ENCODE measurements at places on chromosomes 3 and 15.

DNA sequence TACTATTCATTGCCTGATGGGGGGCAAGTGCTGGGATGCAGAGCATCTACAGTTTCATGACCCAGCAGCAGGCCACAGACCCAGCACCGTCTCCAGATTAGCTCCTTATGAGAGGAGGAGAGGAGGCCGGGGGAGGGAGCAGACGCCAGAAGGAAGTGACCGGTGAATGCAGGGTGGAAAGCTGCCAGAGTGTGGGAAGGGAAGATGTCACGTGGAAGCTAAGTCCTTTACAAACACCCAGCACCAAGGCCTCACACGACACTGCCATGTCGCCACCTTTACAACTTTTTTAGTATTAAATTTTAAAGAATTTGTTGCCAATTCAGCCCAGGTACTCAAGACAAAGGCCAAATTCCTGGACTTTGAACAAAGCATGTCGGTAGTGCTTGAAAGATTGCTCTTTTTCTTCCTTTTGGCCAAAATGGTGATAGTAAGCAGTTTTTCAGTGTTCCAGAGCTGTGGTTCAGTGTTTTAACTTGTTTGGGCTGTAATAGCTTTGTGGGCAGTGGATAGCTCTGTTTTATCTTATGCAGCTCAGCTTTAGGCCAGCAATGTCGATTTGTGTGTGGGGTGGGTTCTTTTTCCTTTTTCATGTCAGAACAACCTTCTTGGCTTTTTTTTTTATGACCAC is 58.2 kb downstream of the ZBTB38 start:
- DNase-seq: no peak

GRCh38 chr3:61983479-61983878 is 389.9 kb downstream of the FEZF2 start:
- DNase-seq: no peak

GRCh38 chr3:185082149-185082548 is 70.7 kb downstream of the C3orf70 start:
- DNase-seq: no peak

GRCh38 chr3:66538390-66538789 is 37.6 kb upstream of the LRIG1 start:
- DNase-seq: no peak

GRCh38 chr3:122977746-122978466 is 49.7 kb downstream of the SEMA5B start:
- DNase-seq: peak; percentile 91

GRCh38 chr3:84125760-84126159 is 833.0 kb upstream of the CADM2 start:
- DNase-seq: no peak

GRCh38 chr3:182364323-182364722 is 429.0 kb upstream of the ATP11B start:
- no peak for DNase-seq

DNA sequence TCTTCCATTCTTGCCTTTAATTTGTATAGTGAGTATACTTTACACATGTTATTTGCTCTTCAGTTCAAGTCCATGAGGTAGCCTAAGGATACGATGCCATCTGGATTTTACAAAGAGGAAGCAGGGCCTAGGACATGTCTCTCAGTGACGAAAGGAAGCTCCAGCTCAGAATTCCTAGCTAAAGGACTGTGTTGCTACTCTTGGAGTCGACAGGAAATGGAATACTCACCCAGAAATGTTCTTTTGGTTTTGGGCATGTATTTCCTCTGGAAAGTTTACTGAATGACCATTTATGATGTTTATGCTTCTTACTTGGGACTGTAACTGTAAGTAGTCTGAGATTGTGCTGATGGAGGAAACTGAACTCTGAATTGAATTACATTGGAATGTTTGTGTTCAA is 12.5 kb downstream of the OXNAD1 start:
- no peak for DNase-seq

DNA sequence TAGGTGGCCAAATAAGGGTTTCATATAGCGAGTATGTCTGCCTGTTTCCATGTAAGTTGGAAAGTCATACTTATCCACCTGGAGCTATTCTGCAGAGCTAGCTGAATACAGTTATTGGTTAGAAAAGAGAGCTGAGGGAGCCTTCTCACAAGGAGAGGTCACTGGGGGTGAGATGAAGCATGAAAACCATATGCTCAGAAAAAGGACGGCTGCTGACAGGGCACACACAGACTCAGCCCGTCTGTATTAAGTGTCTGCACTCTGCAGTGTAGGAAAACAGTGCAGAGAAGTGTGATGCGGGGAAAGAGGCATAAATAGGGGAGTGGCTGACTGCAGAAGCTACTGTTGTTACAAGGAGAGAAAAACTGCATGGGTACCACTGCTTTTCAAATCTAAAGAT is 58.2 kb downstream of the C3orf70 start:
- DNase-seq: no peak

DNA sequence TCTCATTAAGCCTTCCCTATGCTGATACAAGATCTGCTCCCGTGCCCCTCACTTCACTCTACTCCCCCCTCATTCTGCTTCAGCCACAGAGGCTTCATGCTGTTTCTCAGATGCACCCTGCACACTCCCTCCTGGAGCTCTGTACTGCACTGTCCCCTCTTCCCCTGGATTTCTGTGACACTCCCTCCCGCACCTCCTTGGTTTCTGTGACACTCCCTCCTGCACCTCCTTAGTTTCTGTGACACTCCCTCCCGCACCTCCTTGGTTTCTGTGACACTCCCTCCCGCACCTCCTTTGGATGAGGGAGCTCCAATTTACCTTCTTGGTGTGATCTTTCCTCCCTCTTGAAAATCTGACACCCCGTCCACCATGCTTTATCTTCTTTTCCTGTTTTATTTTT is 28.2 kb downstream of the BDH1 start:
- no peak for DNase-seq

DNA sequence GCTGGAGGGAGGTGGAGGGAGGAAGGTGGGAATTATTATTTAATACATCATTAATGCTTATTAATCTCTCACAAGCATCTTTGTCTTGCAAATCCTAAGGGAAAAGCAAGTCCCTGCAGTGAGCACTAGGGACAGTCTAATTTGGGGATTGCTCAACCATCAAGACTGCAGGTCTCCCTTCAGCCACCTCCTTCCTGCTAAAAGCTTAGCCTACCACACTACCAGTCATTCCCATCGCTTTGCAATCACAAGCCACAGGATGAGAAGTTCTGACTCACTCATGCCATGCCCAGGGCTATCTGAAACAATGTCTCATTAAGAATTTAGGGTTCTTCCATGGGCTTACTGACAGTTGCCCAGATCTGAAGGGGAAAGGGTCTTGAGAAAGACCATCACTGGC is 51.0 kb upstream of the EIF1B start:
- no peak for DNase-seq

GRCh38 chr3:196969660-196970546 is 1.3 kb upstream of the PIGZ start:
- DNase-seq: peak; percentile 81

DNA sequence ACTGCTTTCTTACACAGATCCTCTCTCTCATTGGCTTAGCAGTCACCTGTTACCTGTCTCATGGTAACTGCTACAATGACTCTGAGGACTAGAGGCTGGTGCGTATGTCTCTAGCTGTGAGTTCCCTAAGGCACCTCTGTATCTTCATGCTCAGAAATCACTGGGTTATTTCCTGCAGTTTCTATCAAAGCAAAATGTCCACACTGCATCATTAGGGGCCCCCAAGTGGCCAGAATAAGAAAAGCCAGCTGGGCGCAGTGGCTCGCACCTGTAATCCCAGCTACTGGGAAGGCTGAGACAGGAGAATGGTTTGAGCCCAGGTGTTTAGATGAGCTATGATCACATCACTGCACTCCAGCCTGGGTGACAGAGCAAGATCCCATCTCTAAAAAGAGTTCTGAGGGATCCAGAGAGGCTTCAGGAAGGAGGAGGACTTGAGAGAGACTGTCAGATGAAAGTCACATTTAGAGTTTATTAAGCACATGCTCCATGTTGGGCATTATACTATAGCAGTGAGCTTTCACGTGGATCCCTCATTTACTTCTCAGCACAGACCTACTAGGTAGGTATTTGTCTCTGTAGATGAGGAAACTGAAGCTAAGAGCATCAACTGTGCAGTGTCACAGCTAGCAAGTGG is 2.3 kb upstream of the VPS18 start:
- DNase-seq: peak; percentile 43

DNA sequence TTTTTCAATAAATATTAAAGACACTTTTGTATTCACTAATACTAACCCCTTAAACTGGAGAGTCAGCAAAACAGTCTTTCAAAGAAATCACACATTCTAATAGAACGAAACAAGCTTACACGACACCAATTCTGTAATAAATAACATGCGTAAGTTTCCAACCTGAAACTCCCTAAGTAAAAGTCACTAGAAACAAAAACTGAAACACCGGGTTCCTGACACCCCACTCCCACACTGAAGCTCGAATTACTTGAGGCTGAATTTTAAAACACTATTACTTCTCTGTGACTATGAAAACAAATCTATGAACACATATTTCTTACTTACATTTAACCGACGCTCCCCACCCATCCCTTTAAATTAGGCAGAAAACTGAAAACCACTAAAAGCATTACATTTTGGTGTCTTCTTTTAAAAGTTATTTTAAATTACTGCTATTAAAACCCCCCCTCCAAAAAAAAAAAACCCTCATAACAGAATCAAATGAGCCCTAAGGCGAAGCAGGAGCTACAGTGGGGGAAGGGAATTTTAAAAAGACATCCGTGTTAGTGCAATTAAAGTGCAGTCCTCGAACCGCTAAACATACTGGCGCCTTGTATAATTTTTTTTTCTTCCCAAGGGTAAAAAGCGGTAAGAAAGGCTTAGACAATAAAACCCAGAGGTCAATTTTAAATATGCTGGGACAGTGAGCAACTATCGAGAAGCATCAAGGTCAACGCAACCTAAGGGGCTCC is 878 bp downstream of the SPPL2A start:
- DNase-seq: no peak

GRCh38 chr15:69360642-69361041 is 53.5 kb upstream of the KIF23 start:
- no peak for DNase-seq

DNA sequence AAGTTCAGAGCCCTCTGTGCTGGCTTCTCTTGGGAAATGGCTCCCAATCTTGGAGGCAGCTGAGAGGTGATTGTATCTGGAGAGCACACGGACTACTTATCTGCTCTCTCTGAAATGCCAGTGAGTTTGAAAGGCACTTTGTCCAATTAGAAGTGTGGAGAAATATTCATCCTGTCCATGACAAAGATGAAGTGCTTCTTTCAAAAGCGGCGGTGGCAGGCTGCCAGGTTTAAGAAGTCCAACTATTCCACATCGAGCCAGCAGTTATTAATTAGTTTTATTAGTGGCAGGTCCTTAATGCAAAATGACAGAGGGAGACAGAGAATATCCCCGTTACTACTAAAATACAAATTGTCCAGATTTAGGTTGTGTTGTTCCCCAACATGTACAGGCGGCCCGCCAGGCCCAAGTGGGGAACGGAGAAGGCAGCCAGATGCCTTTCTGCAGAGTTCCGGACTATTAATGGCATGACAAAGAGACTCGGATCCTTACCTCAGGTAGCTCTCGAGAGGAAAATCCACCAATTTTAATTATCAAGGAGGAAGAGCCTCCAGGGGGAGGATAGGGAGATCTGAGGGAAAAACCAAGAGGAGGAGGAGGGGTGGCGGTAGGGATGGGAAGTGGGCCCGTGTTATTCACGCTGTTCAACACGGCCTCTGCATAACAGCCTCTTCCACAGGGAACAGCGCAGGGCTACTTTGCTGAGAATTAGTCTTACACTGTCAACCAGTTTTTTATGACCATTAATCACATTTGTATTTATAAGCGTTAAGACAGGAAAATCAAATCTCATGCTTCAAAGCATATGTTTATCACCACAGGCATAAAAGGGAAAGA is 42.0 kb downstream of the RORA start:
- no peak for DNase-seq

- DNase-seq: no peak
Observed at GRCh38 chr15:65219137-65219536, 7.9 kb upstream of the CILP start.

- no peak for DNase-seq
Observed at GRCh38 chr3:133424937-133425869, 25.3 kb downstream of the BFSP2 start.

- no peak for DNase-seq
Observed at GRCh38 chr3:56917361-56918110, 115.8 kb upstream of the ARHGEF3 start.

GRCh38 chr3:34035775-34036174 is 237.3 kb downstream of the PDCD6IP start:
- no peak for DNase-seq
